CD4-positive, alpha-beta T cell treated with Interleukin-12 subunit alpha and Interleukin-12 subunit beta, for 1 hour (primary cell): ENCODE measurements at places on chromosomes 3 and 15.

DNA sequence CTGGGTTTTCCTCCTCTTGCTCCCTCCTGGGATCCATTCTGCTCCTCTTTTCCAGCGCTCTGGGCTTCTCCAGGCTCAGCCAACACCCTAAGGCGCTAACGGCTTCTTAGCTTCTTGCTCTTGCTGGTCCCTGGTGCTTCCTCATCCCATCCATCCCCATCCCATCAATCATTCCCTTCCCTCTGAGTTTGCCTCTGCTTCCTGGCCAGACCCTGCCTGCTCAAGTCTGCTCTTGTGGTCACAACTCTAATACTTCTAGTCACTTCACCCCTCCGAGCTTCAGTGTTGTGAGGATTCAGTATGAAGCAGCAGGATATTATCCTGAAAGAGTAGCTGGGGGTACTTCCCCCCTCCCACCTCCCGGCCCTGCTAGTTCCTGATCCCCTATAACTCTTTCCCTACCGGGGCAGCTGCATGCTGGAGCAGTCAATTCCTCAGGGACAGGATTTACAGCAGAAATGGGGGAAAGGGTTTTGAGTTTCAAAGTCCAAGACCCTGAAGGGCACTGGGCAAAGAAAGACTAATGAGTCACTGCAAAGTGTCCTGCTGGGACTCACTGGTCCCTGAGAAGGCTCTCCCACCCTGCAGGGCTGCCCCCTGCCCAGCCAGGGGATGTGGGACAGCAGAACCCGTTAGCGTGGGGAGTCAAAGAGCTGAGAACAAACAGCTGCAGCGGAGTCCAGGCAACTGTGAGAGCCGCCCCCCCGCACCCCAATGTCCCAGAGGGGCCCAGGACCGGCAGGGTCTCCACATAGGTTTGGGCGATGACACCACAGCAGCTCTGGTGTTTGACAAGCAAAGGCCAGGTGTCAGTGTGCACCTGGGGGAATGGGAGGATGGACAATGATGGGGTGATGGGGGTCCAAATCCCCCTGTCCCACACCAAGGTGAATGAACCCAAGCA lies 2.3 kb upstream of the SYNM start:
- DNase-seq: no peak

- DNase-seq: no peak
Observed at GRCh38 chr3:107781253-107781652, 258.5 kb downstream of the BBX start.

- DNase-seq: no peak
Observed at GRCh38 chr3:123733341-123733740, 148.5 kb upstream of the HACD2 start.

- DNase-seq: no peak
Observed at GRCh38 chr3:183845090-183845489, 19.7 kb upstream of the MAP6D1 start.

DNA sequence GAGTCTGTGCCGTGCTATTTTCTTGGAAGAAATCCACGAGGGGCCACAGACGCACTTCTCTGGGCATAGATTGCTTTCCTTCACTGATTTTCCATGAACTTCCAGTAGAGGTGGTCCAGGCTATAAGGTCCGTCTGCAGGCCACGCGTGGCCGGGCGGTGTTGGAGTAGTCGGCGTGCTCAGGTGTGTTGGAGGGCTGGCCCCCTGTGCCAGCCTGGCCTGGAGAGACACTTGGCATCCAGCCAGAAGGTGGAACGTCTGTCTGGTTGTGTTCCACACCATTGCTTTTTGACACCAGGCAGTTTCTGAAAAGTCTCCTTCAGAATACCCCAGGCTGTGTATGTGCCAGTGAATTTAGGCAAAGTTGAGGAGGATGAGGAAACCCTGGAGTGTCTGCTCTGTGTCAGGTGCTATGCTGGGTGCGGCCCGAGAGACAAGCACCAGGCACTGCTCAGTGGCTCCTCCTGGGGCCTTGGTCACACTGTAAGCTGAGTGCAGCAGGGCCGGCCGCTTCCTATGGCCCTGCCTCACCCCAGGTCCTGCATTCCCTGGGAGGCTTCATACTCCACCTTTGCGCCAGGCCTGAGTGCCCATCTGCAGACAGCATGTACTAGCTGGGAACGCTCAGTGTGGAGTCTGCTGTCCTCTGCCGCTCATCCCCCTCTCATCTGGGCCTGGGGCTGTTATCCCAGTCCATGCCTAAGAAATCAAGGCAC lies 52.1 kb upstream of the TAMM41 start:
- no peak for DNase-seq

DNA sequence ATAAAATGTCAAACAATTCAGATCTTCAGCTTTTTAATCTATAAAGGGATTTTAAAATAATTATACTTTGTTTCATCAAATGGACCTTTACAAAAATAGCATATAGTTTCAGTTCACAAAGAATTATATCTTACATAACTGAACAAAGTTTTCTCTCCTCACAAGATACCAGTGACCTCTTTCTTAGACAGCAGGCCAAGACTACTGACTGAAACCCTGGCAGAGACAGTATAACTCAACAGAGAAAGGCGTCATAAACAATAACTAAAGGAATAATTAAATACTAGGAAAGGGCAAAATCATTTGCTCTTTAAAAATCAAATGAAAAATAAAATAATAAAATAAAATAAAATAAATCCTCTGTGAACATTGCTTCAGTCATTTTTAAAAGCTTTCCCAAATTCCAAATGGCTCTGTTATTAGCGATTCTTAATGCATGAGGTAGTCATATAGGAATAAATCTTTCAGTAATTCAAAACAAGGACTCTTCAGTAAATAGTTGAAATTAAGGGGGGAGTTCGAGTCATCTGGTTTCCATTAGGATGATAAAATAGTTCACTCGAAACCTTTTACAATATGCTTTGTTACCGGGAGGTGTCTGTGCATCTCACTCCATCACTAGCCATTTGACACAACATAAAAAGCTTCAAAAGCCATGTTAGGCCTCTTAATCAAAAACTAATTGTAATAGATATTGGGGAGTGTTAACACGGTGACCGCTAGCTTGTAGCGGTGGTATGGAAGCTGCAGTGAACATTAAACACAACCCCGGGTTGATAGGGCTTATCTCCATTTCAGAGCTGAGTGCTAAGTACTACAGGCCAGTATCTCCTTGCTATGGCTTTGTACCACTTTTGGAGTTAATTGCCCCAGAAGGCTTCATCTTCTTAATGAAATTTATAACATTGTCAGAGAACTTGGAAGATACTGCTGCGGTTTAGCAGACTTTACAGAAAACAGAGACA lies 142.9 kb upstream of the NR2F2 start:
- DNase-seq: no peak

DNA sequence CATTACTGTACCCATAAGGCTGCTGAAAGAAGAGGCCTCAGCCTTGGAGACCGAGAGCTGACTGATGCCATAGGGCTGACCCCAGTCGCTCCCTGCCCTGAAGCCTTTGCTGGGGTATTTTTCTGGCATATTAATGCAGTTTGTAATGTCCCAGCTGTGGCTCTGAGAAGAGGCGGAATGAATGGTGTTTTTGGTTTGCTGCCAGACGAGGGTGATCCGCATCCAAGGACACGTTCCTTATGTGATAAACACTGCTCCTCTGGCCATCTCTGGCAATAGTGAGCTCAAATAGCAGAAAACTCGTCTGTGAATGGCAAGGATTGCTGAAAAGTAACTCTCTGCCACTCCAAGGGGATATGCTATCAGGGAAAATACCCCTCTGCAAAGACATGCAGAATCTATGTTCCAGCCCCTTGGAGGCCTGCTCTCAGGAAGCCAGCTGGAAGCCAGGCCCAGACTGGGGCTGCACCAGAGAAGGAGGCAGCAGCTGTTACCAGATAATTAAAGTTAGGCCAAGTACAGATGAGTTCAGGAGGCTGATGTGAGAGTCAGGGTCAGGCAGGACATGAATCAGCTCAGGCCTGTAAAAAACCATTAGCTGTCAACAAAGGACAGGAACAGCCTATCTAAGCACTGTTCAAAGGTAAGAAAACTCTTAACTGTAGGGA lies 28.9 kb upstream of the KLHL6 start:
- no peak for DNase-seq

DNA sequence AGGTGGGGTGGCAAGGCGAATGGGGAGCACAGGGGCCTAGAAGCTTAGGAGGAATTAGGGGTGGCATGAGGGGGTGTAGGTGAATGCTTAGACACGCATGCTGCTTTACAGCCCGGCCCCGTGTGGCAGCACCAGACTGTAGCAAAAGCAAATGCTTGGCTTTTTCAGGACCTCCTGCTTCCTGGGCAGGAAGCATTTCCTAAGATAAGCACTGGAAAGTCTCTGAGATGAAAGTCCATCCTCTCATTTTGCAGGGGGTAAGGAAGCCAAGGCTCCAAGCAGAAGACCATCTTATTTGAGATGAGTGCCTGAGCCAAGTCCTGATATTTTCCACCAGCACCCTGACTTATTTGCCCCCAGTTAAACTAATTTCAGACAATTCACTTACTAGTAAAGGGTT lies 12.9 kb downstream of the SSUH2 start:
- DNase-seq: no peak

DNA sequence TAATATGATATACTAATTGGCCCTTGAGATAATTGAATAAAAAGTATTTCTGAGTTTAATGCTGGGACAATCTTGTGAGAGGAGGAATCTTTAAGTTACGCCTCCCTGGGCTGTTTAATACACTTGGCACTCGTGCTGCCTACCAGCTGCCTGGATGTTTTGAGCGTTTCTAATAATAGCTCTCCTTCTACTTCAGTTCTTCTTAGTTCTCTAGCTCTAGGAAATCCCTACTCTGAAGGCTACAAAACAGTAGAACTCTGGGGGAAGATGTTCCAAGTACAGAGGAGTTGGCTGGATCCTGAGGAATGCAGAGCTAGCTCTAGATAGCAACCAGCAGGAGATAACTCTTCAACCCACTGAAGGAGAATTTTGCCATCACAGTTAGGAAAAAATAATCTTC lies 3.5 kb downstream of the NAALADL2 start:
- DNase-seq: no peak

DNA sequence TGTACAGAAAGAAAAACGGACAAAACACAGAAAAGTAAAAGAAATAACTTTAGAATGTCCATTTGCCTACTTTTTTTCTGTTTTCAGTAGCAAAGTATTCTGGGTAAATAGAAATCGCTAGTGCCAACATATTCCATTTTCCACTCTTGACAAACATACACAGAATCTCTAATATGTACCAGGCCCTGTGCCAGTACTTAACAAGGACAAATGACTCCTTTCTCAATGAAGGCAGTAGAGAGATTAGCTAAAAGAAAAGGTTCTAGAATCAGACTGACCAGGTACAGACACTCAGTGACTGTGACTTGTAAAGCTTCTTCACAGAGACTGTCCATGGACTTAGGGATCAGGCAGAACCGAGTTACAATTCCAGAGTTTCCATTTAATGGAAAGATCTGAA lies 165.8 kb upstream of the STAC start:
- DNase-seq: no peak
